ENCODE measurements at places on chromosomes 1 and 21.

- DNase-seq = no peak
These were observed 500.3 kb upstream of the C1orf87 start for GRCh38 chr1:60573726-60574409.

DNA sequence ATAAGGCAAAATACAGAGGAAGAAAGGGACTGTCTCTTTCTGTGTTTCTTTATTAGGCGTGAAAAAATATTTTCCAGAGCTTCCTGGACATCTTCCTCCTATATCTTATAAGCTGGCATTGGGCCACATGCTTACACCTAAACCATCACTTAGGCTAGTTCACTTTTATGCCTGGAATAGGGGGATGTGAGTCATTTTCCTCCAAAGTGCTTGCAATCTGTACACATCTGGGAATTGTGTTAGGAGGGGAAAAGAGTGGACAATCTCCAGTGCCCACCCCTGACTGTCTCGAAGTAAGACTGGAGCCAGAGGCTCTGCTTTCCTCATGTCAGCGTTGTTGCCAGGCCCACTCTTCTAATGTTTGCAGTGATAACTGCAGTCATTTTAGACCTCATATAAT is 29.9 kb downstream of the GIPC2 start:
- no peak for DNase-seq

DNA sequence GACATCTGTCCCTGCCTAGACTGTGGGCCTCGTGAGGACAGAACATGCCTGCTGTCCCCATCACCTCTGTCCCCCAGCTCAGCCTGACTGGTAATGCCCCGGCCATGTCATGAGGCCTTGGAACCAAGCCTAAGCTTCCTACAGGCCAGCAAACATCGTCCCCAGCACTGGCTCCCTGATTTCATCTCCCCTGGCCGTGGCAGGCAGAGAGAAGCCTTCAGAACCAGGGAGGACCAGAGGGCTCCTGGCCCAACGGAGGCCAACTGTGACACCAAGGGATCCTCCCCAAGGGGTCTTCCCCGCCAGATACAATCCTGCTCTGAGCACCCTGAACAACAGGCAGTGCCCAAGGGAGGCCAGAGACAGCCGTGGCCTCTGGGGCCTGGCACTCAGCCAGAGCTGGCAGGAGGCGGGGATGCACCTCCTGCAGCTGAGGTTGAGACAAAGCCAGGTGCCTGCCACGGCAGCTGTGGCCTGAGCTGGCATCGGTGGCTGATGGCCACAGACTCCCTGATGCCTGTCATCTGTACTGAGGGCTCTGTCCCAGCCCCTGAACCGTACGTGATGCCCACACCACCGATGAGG is 9.9 kb upstream of the NPHP4 start:
- DNase-seq = no peak

DNA sequence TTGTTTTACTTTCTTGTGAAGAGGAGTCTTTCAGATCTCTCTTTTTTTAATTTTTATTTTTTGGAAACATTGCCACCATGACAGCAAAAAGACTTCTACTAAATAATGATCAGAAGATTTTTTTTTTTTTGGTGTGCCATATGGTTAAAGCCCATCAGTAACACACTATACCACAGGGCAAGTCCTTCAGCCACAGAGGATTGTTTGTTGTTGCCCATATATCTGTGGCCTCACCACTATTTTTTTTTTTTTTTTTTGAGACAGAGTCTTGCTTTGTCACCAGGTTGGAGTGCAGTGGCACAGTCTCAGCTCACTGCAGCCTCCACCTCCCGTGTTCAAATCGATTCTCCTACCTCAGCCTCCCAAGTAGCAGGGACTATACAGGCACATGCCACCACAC is 29.2 kb downstream of the UAP1 start:
- DNase-seq = no peak

- DNase-seq = no peak
These were observed 66.0 kb downstream of the ZNF281 start for GRCh38 chr1:200343874-200344273.

DNA sequence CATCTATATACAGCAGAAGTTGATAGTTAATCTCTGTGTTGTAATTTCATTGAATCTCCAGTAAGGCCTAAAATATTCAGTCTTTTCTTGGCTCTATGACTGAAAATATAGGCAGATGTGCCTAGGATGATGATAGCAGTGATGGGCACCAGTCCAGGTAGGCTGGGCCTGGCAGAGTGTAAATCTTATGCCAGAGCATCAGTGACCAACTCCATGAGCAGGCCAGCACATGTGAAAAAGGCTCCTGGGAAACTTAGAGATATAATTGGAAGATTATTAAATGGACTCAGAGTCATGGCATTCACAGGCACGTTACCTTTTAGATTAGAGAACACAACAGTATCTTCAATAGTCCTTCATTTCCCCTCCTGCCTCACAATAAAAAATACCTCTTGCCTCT is 20.7 kb upstream of the CYYR1 start:
- no peak for DNase-seq

- DNase-seq = peak; percentile 64
These were observed 30.9 kb downstream of the GPA33 start for GRCh38 chr1:167059045-167059808.

GRCh38 chr1:26913754-26914619 is at the start of gene NR0B2:
NR0B2 (minus strand) TSS chr1:26913975; CDS start chr1:26913940, 35 bp downstream.
- no peak for DNase-seq

DNA sequence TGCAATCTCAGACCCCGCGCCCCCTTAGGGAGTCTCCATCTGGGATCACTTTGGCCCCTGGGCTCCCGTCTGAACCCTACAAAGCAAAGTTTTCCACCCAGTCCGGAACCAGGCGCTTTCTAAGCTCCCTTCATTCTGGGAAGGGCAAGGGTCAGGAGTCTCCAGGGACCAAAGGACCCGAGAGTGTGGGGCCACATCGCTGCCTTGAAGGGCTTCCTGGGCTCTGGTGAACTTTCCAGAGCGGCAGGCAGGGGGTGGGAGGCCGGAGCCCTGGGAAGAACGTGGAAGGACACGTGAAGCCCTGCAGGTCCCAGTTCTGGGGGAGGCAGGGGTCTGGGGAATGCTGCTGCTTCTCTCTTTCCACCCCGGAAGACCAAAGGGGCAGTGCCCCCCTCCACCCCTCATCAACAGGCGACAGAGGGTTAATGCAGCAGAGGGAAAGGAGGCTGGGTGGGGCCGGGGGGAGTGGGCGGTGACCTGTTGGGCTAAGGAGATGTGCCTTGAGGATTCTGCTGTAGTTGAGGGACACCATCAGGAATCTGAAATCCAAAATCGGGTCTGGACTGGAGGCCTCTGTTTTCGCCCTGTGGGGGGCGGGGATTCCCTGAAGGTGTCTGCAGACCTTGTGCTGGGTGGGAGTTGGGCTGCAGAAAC is 734 bp downstream of the CDK18 start:
- DNase-seq = no peak

DNA sequence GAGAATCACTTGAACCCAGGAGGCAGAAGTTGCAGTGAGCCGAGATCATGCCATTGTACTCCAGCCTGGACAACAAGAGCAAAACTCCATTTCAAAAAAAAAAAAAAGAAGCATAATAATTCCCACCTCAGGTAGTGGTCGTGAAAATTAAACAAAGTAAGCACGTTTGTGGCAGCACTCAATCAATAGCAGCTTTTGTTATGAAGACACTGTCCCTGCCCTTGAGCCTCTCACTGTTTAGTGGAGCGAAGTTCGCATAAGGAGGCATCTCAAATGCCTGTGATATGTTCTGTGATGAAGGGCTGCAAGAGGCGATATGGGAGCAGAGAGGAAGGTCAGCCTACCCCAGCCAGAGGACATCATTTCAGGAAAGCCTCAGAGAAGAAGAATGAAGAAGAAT is 43.8 kb upstream of the RASAL2 start:
- no peak for DNase-seq

- DNase-seq = no peak
These were observed 36.8 kb downstream of the RAP1A start for GRCh38 chr1:111656086-111657017.

DNA sequence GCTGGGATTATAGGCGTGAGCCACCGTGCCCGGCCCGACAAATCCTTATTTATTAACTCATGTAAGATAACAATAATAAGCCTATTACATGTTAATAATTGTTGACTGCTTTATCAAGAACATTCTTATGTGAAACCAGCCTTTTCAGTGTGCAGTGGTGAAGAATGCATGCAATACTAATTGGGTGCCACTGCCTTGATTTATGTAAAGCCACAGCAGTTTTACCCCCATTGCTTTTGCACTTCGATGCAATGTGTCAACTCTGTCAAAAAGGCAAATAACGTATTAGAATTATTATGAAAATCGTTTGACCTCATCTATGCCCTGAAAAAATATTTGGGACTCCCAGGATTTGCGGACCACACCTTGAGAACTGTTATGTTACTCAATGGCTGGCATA is 18.3 kb downstream of the NPR1 start:
- no peak for DNase-seq

DNA sequence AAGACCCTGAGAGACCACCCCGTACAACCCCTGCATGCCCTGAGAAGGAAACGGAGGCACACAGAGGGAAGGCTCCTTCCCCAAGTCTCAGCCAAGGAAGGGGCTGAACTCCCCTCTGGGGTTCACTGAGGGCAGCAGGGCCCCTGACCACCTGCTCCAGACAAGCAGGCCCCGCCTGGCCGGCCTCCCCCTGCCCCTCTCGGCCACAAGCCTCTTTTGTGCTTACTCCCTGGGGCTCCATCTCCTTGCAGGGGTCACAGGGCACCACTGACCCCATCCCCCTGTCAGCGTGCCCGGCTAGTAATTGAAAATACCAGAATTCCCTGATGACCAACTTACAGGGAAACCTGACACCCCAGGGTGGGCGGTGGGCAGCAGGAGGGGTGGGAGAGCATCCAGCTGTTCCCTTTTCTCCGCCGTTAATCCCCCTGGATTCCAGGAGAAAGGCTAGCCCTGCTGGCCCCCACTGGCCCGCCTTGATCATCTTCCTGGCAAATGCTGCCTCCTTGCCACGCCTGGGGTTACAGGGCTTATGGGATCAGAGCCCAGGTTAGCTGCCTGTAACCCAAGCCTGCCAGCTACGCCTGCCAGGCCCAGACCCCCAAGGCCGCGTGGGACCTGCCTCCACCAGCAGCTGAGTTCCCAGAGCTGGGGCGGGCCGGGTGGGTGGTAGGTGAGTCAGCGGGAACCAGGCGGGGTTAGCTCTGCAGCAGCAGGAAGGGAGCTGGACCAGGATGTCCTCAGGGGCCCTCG is 96.1 kb downstream of the LACTBL1 start:
- no peak for DNase-seq

GRCh38 chr1:203268901-203269653 is 36.2 kb upstream of the BTG2 start:
- peak; percentile 72 for DNase-seq

GRCh38 chr1:6170742-6171201 is 9.3 kb downstream of the CHD5 start:
- DNase-seq = no peak

GRCh38 chr21:26599261-26599660 is 26.2 kb upstream of the CYYR1 start:
- no peak for DNase-seq

DNA sequence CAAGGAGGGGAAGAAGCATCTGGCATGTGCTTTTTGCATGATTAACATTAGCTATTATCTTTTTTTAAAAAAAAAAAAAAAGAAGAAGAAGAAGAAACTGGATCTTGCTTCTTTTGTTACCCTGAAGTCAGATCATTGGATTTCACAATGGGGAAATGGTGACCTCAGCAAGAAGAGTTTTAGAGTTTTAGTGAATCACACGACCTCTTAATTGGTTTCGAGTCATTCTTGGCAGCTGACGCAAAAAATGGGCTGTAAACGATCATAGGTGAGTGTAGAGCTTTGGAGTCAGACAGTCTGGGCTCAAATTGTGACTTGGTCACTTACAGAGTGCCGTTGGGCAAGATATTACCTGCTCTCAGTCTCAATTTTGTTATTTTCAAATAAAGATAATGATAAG is 33.3 kb upstream of the PGBD5 start:
- DNase-seq = no peak

- peak; percentile 50 for DNase-seq
These were observed 138.4 kb downstream of the SYT2 start for GRCh38 chr1:202571719-202572339.

DNA sequence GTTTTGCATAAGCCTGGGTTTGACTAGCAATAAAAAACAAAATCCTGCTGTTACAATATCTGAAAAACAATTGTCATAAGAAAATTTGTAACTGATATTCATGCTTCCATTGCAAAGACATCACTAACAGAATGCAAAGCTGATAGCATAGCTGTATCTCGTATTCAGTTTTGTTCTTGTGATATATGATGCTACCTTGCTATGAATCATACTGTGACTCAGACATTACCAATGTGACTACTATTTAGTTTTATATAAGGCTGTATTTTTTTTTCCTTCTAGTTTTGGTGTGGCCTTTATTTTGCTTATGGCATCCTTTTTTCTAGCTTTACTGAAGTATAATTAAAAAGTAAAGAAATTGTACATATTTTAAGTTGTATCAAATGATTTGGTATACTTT is 1381.8 kb downstream of the MRPL39 start:
- DNase-seq = no peak

GRCh38 chr1:17436380-17437174 is 2.9 kb downstream of the RCC2 start:
- DNase-seq = no peak

GRCh38 chr1:191804311-191804710 is 354.0 kb upstream of the RGS18 start:
- DNase-seq = no peak

DNA sequence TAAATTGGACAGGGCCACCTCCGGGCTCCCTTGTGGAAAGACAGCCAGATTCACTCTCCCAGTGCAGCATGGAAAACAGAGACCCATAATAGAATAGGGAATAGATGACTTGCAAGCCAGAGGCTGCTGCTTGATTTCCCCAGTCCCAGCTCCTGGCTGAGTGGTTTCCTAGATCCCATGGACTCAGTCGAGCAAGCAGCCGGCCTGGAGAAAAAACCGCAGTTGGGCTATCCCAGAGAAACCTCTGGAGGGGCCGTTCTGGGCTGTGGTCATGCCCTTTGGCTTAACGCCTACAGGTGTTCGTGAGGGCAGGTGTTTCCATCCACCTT is 61.7 kb downstream of the ELK4 start:
- DNase-seq = no peak

- no peak for DNase-seq
These were observed 15.5 kb upstream of the NPPB start for GRCh38 chr1:11874258-11874562.

DNA sequence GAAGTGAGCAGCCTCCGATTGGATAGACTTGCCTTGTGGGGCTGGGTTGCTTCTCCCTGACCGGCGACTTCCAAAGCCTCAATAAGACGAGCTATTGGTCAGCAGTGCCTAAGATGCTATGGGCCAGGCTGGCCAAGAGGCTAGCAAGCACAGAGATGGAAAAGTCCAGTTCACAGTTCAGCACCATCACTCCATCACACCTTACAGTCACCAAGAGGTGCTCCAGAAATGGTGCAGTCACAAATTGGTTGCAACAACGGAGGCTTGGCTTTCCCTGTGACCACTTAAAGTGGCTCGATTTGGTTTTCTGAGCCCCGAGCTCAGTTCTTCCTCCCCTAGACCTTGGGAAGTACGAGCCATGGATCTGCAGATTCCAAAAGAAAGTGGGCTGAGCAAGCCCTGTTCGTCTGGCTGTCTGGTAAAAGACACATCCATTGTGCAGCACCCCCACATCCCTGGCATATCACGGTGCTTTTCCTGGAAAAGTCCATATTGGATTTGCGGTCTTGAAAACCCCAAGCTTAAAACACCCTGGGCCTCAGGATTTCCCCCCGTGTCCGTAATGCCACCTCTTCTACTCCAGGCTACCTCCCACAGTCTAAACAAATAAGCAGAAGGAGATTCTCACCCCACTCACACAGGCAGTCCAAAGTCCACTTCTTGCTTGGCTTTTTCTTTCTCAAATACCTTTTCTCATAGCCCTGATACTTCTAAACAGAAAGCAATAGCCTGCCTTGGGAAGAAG is 1.3 kb downstream of the SLAMF1 start:
- no peak for DNase-seq
